ENCODE measurements at places on chromosomes 13 and 19.

DNA sequence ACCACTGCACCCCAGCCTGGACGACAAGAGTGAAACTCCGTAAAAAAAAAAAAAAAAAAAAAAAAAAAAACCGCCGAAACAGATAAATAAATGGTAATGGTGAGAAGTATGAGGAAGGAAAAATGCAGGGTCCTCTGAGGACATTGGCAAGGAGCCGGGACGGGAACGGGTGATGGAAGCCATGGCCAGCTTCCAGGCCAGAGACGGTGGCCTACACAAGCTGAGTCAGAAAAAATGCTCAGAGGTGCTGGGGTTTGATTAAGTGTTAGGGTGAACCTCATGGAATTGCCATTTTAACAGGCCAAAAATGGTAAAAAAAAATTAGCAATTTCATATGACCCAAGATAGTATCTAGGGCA is 866 bp upstream of the ZSWIM4 start:
- no peak for DNase-seq

DNA sequence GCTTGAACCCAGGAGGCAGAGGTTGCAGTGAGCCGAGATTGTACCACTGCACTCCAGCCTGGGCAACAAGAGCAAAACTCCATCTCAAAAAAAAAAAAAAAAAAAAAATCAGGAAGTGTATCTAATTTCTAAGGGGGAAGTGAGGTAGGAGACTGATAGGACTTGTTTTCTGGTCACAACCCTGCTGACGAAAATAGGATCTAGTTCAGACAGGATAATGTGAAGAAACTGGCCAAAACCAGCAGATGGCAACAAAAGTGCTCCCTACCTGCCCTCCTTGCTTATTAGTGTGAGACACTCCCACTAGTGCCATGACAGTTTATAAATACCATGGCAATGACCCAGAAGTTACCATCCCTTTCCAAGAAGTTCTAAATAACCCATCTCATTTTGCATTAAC is 36.0 kb upstream of the KPNA3 start:
- no peak for DNase-seq

DNA sequence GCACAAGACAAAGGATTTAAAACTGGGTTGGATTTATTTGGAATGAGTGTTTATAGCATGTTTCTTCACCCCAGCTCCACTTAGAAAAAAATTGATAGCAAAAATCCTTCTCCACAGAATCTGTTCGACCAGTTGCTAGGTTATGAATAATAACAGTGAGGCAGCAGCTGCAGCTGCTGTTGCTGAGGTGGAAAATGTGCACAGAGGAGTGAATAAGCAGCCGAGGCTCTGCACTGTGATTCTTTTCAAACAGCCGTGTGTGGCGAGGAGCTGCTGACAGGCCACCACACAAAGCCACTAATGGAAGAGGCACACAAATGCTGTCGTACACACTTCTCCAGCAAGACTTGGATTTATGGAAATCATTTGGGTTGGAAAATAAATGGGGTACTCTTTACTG is 6.4 kb upstream of the RASL11A start:
- DNase-seq: no peak

DNA sequence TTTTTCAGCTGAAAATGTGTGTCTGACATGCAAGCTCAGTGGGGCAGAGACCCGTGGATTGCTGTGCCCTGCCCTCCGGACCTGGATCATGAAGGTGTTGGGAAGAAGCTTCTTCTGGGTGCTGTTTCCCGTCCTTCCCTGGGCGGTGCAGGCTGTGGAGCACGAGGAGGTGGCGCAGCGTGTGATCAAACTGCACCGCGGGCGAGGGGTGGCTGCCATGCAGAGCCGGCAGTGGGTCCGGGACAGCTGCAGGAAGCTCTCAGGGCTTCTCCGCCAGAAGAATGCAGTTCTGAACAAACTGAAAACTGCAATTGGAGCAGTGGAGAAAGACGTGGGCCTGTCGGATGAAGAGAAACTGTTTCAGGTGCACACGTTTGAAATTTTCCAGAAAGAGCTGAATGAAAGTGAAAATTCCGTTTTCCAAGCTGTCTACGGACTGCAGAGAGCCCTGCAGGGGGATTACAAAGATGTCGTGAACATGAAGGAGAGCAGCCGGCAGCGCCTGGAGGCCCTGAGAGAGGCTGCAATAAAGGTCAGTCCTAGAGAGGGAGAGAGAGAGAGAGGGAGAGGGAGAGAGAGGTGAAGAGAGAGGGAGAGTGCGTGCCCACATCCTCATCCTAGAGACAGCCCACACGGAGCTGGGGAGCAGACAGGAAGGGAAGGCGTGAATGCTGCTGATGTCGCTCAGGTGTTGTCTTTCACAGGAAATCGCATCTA is 5.1 kb upstream of the DCUN1D2 start:
- DNase-seq: no peak

DNA sequence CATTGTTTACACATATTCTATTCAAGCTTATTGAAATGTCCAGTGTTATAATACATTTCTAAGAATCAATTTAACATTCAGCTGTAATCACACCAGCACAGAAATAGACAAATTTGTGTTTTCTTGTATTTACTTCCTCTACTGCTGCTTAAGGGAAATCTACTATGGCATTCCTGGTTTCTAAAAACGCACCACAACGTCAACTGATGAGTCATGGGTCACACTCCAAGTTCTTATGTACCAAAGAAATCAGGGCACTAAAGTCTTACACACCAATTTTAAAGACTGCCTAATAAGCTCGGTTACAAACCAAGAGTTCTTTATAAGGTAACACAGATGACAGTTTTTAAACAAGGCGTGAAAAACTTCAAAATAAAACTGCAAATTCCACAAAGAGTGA is 13.2 kb downstream of the LNX2 start:
- no peak for DNase-seq

GRCh38 chr19:32178401-32178800 is 167.0 kb upstream of the ZNF507 start:
- DNase-seq: no peak

GRCh38 chr13:94414708-94415107 is 64.8 kb downstream of the DCT start:
- DNase-seq: no peak

GRCh38 chr13:37134411-37135041 is 29.1 kb upstream of the CSNK1A1L start:
- DNase-seq: no peak

DNA sequence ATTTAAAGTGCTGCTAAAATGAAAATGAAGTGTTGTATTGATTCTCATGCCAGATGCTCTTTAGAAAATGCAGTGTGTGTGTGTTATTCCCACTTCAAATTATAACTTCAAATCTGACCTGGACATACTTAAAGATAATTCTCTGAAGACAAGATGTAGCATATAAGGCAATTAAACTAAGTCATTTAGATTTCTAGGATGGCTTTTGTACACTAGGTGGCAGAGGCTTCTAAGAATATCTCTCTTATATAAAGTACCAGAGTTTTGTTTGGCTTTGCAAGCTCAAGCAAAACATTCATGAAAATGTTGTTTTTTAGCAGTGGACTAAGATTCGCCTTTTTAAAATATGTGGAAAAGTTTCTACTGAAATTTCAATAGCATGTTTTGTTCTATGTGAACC is 407.2 kb downstream of the GPC5 start:
- DNase-seq: no peak

- no peak for DNase-seq
Measured at GRCh38 chr19:19021115-19021514, 12.2 kb downstream of the SUGP2 start.

DNA sequence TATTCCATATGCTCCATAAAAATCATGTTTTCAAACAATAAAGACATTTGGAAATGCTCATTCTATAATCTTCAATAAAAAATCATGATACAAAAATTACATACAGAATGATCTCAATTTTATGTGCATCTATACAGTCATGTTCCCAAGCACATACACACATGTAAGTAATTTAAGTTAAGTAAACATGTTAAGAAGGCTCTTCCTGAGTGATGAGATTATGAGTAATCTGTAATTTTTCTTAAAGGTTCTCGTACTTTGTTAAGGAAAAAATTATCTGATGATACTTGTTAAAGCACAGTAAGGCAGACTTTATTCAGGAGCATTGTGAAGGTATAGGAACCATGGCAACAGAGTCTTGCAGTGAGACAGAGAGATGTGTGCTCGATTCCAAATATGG is 30.0 kb upstream of the DLEU7 start:
- DNase-seq: no peak

DNA sequence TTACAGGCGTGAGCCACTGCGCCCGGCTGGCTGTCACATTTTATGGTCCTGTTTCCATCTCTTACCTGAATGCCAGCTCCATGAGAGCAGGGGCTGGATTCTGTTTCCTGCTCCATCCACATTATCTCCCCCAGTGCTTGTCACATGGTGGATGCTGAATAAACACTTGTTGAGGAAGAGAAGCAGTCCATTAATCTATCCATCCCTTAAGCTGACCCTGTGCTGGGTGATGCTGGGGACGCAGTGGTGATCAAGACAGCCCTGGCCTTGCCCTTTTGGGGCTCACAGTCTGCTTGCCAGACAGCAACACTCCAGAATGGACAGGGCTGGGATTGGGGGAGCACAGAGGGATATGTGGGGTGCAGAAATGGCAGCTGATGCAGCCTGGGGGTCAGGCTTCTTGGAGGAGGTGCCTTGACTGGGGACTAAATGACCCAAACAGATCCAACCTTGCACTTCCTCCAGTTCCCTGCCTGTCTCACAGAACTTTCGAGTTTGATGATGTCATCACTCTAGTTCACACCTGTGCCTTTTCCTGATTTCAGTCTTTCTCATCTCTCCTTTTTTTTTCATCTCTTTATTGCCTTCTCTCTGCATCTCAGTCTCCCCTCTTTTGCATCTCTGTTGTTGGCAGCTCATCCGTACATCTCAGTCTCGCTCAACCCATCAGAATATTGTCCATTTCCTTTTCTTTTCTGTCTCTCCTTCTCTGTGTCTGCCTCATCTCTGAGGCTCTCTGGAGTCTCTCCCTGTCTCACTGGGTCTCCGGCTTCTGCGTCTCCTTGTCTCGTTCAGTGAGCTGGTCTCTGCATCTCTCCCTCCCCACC is 4.6 kb downstream of the IRF2BP1 start:
- DNase-seq: no peak

GRCh38 chr13:55190996-55191395 is 1949.7 kb upstream of the PRR20A start:
- no peak for DNase-seq

DNA sequence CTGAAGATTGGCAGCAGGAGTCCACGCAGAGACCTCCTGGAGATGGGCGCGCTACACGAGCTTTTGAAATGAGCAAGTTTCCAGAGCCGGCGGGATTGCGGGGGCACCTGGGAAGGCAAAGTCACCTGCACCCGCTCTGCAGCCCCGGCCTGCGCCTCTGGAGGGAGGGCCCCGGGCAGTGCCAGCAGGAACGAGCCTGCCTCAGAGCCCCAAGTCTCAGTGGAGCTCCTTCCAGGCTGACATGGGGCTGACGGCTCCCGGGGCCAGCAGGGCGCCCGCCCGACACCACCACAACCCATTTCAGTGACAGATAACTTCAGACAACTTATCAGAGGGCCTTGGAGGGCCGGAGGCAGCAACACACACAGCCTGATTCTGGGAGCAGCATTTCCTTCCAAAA is 45.0 kb downstream of the RASA3 start:
- DNase-seq: no peak

DNA sequence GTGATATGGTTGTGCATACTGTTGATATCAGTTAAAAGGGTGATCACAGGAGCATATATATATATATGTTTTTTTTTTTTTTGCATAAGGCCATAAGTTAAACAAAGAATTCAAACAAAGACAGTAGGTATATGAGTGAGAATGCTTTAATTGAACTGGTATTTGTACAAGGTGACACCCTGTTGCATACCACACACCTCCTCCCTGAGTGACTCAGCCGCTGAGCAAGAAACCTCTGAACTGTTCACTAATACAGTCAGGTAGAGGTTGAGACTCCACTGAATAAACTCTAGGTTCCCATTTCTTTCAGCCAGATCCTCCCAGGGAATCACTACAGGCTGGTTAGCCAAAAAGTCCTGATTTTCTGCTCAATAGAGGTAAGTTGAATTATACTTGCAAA is at the start of gene SCEL:
SCEL (plus strand) TSS at position 259 of the 400 bp plus-strand sequence. CDS start 20,170 bp downstream, outside the sequence.
- DNase-seq: no peak

DNA sequence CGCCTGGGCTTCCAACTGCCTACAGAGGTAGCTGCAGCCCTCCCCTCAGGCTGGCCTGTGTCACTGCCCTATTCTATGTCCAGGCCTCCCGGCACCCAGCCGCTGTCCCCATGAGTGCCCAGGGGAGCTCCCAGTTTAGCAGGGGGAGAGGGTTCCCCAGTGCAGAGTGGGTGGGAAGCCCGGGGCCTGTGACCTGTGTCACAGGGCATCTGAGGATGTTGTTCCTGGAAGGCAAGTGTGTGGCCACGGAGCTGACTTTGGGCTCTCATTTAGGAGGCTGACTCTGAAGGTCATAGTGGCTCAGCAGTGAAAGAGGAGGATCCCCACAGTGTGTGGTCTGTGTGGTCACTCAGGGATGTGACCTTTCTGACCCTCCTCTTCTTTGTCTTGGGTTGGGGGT is 25.1 kb downstream of the PPP1R37 start:
- no peak for DNase-seq

GRCh38 chr19:40982594-40983101 is 8.4 kb upstream of the CYP2B6 start:
- no peak for DNase-seq

- no peak for DNase-seq
Measured at GRCh38 chr13:99990126-99990977, 8.8 kb downstream of the ZIC2 start.

DNA sequence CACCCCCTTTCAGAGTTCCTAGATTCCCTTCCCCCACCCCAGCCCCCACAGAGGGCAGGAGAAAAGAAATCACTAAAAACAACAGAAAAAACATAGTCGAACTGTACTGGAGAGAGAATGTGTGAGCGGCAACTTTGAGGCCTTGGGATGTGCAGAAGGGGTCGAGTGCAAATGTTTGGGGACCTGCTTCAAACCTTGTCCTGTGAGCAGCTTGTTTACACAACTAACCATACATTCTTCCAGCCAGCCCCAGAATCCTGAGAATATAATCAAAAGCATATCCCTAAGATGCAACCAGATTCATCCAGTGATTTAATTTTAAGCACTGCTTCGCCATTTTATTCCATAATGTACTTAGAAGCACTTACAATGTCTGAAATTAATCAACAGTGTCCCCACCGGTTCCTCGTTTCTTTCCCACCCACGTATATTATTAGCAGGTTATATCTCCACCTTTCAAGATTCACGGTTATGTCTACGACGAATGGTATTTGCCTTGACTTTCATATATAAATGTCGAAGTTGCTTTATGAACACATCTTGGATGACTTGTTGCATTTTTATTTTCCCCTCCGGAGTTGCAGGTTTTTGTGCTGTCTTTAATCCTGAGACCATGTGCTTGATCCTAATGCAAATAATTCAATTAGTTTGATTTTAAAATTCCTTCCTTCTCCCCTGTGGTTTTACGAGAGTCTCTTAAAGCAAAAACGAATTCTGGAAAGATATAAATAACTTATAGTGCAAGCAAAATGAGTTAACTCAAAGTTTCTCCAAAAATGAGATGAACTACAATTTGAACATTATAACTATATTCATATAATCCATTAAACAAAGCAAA is 107.6 kb downstream of the ZIC5 start:
- DNase-seq: no peak

DNA sequence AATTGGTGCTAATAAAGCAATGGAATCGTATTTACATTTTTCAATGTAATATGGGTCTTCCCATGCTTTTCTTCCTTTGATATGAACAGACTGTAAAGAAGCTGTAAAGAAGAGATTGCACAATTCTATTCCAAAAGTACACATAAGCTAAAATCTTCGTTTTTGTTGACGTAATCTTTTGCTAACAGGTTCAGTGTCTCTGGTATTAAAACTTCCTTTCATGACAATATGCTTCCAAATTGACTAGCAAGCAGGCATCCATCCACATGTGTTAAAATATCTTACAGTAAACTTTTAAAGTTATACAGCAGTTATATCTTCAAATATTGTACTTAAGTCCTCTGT is 19.3 kb upstream of the SGCG start:
- DNase-seq: no peak

All from CD4-positive, alpha-beta T cell treated with Interleukin-10 for 1 hour (primary cell).